NCI-H1930 (cell line): ENCODE measurements at places on chromosomes 5 and 9.

DNA sequence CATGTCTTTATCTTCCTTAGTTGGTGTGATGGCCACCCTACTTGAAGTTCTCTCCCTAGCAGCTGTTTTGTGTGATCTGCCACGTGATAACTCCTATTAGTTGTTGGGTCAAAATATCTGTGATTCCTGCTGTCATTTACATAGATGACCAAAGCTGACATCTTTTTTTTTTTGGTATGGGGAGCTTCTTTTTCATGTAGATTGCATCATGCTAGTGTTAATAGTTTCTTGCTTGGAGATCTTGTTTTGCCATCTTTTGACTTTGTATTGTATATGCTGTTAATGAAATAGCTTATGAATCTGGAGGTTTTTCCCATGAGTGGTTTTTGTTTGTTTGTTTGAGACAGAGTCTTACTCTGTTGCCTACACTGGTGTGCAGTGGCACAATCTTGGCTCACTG is 243.8 kb downstream of the KDM4C start:
- no peak for DNase-seq

DNA sequence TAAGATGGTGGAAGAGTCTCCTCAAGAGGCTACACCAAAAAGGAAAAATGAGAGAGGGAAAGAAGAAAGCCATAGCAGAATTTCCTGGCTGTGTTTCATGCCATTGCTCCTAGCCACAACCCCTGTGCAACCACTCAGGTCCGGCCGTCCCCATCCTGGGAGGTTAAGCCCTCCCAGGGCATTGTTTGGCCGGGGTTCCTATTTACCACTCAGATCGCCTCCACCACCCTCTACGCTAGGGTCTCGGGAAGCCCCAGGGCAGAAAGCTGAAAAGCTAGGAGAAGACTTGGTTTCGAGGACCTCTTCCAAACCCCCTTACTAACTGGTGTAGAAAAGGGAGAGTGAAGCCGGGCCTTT is 715 bp downstream of the RC3H2 start:
- DNase-seq = peak; percentile 13

DNA sequence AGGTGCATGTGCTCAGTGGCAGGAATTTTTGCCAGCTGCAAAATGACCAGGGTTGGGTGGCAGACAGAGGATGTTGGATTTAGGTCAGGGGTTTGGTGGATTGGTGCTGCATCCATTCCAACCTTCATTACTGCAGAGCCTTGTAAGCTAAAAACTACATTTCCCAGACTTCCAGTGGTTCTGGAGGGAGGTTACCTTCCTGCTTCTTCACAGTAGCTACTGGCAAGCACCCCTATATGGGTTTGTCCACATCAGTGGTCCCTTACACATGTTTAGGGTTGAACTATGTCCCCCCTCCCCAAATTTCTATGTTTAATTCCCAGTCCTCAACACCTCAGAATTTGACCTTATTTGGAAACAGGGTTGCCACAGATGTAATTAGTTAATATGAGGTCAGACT is 20.7 kb upstream of the IL17B start:
- DNase-seq = no peak

DNA sequence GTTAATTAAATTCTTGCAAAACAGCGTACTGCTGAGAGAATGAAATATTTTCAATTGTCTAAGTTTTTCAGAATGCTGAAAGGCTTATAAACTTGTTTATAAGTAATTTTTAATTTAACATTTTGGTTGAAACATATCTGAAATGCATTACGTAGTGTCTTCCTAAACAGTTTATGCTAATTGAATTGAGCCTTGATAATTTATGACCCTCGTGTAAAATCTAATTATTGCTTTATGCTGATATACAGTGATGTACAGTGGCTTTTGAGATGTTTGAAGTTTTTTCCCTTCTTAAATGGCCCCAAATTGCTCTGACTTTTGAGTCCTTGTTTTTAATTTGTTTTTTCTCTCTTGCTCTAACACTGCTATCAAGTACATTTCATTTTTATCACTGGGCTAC is 262.7 kb downstream of the FBXL7 start:
- no peak for DNase-seq

DNA sequence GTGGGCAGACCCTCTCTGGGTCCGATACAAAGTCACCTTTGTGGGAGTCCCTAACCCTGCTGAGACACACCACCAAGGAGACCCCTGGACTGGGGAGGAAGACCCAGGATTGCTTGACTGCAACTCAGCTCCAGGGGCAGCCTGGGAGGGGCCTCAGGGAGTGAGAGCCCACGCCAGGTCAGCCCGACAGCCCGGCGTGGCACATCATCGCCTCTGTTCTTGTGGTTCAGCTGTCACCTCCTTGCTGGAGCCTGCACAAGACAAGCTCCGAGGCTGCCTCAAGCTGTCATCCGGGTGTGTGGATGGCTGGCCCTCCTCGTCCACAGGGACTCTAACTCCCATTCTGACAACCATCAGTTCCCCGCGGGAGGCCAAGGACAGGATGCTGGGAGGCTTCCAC is 133.6 kb downstream of the ZNF354C start:
- DNase-seq = no peak

DNA sequence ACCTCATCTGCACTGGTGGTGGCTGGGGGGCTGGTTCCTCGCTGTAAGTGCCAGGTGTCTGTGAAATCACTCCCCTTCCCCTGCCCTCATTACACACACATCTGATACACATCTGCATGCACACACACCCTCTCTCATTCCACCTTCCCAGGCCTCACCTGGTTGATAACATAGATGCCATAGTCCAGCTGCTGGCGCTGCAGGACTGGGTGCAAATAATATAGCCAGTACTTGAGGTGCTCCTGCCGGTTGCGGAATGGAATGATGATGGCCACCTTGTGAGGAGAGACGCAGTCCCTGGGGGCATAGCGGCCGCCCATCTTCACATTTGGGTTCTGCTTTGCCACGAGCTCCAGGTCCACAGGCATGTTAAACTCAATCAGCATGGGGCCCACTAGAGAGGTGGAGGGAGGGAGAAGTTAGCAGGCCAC is 32.1 kb downstream of the B4GALT1 start:
- no peak for DNase-seq

- no peak for DNase-seq
Measured at GRCh38 chr5:148387325-148387724, 3.6 kb downstream of the FBXO38 start.

DNA sequence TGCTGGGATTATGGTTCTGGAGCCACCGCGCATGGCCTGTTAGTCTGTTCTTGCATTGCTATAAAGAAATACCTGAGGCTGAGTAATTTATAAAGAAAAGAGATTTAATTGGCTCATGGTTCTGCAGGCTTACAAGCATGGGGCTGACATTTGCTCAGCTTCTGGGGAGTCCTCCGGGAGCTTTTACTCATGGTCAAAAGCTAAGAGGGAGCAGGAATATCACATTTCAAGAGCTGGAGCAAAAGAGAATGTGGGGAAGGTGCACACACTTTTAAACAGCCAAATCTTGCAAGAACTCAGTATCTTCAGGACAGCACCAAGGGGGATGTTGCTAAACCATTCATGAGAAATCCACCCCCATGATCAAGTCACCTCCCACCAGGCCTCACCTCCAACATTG is 12.1 kb downstream of the JAK2 start:
- no peak for DNase-seq

DNA sequence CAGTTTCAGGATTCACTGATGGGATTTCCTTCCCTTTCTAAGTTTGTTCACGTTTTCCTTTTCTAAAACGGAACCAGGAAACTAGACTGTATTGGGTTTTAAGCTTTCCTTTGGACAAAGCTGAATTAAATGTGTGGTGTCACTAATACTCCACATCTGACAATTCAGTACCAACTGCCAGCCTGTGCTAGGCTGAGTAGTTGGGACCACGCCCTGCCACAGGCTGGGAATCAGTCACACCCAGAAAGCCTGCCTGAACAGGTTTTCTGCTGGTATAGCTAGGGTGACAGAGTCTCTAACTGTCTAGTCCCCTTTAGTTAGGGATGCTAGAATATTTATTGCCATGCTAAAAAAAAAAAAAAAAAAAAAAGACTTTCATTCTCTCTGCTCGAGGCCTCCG is 15.6 kb downstream of the SPACA9 start:
- no peak for DNase-seq

GRCh38 chr5:1209896-1210776 is 8.7 kb downstream of the SLC6A19 start:
- no peak for DNase-seq

DNA sequence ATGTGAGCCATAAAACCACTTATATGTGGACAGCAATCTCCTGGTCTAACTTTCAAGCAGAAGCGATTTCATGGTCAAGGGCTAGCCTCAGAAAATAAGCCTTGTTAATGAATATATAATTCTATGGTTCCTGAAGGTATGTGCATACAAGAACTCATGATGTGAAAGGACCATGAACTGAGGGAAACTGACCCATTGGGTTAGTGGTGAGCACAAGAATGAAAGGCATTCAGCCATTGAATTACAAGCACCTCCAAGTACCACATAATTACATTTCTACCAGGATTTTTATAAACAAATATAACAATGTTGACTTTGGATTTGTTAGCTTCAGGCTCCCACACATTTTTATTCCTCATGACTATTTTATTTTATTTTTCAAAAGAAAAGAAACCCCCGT is 459.0 kb downstream of the TLE4 start:
- no peak for DNase-seq

DNA sequence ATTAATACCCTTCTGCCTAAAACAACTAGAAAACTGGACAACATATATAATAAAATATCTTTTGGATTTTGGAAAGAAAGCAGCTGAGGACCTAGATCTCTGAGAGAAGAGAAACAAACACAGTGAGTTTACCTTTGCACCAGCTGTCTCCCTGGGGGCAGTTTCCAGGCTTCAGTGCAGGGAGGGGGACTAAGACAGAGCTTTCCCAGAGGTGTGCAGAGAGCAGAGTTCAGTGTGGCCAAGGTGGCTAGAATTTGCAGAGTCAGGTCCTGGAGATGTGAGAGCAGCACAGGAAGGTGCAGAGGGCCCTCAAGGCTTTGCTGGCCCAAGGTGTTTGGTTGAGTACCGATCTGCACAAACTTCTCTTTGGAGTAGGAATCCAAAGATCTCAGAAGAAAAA is 26.3 kb upstream of the PTPDC1 start:
- no peak for DNase-seq

GRCh38 chr5:176583076-176583475 is 26.9 kb downstream of the GPRIN1 start:
- DNase-seq = no peak

GRCh38 chr5:55440188-55440646 is 94.5 kb downstream of the PLPP1 start:
- no peak for DNase-seq

DNA sequence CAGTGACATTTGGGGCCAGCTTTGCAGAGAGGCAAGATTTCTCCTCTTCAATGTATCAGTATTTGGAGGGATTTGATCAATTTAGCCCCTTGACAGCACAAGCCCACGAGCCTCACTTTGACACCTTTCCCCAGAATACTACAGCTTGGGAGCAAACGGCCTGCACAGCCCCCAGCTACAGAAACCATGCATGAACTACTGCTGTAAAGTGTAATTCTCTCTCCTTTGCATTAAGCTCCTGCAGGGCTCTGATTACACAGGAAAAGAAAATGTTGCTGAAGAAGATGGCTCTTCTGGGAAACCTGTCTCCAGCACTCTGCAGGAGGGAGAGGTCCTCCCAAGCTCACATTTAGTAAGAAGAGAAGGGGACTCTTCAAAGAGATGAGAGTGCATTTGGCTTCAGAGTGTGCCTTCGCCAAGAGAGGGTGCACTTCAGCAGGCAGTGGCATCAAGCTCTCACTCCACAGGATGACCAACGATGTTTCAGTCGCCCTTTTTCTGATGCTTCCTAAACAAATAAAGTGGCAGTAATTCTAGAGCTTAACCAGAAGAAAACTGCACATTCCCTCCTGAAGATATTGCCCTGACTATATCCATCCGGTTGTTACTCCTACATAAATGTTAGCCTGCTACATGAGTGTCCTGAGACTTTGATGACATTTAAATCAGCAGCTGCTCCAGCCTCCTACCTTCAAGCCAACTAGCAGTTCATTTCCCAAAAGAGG is 272.2 kb downstream of the AUH start:
- no peak for DNase-seq

GRCh38 chr9:28053096-28053777 is 480.0 kb upstream of the C9orf72 start:
- DNase-seq = no peak

- DNase-seq = no peak
Measured at GRCh38 chr5:91048073-91048472, 335.0 kb downstream of the ARRDC3 start.

DNA sequence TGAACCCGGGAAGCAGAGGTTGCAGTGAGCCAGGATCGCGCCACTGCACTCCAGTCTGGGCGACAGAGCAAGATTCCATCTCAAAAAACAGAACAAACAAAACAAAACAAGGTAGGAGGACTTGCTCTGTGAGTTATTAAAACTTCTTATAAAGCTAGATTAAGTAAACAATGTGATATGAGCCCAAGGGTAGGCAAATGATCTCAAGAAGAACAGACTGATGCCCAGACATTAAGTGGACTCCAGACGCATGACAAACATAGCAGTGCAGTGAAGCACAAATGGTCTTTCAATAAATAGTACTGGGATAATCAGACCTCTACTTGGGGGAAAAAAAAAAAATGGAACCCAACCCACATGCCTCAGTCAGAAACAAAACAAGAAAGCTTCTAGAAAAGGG is 45.7 kb downstream of the SETX start:
- no peak for DNase-seq

DNA sequence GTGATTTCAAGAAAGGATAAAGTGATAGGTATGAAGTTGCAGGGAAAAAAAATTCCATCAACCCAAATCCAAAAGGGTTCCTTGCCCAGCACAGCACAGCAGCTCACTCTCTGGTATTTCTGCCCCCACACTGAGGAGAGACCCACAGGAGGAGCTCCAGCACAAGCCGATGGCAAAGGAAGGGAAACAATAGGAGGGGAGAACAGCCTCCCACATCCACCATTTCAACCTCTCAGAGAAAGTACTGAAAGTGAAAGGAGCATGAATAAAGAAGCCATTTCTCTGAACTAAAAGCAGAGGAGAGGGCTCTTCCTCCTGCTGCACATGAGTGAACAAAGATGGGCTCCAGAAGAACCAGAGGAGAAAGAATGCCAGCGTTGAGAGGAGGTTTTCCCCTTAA is 54.9 kb upstream of the ZSWIM6 start:
- DNase-seq = no peak

DNA sequence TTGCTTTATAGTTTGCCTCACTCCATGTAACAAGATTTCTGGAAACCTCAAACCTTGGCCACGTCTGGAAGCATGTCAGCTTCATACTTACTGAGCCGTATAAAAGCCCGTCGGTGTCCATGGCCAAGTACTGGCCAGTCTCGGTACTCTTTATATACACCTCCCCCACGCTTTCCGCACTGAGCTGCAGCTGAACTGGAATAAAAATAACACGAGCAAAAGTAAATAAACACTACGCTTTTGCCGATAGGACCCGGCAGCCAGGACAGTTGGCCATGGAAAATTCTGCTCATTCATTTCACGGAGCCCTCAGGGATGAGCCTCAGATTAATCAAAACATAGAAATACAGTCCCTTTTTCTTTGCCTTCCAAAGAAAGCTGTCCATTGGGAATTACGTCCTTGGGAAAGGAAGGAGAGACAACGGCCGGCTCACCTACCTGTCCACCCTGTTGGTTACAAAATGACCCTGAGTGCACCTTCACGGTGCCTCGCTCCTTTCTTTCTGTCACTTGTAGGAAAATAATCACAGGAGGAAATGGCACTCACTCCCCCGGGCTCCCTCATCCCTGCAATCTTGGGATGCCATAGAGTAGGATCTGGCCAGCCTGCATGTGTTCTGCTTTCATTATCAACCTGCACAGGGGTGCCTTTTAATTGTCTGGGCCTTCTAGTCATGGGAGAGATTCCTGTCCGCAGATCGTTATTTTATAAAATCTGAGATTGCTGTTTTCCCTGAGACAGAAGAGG is 85.1 kb downstream of the FGF1 start:
- DNase-seq = no peak

GRCh38 chr9:128627906-128628305 is 28.7 kb downstream of the DYNC2I2 start:
- DNase-seq = no peak
